ENCODE measurements at places on chromosomes 4 and X.

DNA sequence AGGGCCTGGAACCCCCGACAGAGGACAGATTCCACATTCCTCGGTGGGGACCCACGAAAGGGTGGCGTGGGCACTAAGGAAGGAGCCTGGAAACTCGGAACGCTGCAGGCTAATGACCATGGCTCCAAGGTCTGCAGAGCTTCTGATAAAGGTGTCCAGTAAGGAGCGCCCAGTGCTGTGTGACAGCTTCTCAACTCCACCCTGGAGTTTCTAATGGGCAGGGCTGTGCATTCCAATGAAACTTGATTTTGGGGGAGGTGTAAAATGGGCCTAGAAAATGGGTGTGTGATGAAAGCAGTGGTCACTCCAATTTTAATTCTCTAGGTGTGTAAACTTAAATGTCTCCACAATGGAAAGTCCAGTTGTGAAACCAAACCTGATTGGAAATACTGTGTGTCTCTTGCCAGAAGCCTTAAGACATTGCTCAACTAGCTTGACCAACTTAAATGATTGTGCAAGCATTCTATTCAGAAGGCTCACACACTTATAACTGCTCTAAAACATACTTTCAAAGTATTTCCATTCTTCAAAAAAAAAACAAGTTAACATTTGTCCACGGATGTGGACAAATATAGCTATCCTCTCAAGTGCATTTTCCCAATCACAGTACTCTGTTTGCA lies 52.1 kb downstream of the XAGE2 start:
- DNase-seq: no peak

DNA sequence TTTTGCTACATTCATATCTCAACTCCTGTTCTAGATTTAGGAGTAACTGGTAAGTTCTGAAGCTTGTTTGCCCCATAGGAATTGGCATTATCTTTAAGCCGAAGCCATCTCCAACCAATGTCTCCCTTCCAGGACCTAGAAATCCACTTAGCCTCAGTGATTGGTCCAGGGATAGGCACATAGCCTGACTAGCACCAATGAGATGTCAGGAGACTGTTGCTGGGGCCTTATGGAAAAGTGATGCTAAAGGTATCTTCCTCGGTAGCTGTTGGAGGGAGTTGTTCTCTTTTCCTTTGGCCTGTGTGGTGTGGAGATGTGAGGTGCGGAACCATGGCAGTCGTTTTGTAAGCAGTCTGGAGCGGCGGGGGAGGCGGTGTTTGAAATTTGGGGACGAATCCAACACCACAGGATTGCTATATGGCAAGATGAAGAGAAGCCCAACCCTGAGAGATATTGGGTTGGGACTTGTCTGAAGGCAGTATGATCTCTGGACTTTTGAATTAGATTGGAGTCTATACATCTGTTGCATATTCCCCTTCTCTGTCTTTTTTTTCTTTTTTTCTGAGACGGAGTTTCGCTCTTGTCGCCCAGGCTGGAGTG lies 109.8 kb upstream of the ATP6AP2 start:
- no peak for DNase-seq

- peak; percentile 65 for DNase-seq
Observed at GRCh38 chrX:150693725-150694574, 754 bp downstream of the MTMR1 start.

DNA sequence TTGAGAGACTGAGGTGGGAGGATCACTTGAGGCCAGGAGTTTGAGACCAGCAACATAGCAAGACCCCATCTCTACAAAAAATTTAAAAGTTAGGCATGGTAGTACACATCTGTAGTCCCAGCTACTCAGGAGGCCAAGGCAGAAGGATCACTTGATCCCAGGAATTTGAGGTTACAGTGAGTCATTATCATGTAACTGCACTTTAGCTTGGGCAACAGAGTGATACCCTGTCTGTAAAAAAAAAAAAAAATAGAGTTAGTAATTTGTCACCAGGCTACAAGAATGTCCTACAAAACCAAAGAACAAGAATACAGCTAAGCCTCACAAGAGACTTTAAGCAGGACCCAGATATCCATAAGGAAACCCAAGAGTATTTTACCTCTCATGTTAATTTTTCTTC lies 27.0 kb upstream of the RAB28 start:
- no peak for DNase-seq

DNA sequence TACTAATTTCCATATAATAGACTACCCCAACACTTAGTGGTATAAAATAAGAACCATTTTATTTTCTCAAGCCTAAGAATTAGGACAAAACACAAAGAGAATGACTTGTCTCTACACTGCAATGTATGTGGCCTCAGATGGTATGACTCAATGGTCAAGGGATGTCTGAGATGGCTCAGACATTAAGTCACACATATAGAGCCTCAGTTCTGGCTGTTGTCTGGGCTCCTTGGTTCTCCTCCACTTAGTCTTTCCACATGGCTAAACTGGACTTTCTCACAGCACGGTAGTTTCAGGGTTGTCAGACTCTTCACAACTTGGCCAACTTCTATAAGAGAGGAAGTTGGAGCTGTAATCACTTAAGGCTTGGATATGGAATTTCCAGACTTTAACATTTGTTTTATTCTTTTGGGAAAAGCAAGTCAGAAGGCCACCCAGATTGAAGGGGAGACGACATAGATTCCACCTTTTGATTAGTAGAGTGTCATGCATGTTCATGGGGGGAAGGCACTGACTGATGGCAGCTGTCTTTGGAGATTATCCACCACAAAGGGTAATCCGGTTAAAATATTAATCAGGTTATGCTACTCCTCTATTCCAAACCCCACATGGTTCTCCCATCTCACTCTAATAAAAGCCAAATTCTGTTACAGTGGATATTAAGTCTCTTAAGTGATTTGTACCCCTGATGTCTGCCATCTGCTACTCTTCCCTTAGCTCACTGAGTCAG lies 9.4 kb downstream of the IL15 start:
- DNase-seq: no peak
